ENCODE measurements at places on chromosomes 4 and X.

- DNase-seq = no peak
Measured at GRCh38 chr4:79083406-79084010, 144.3 kb upstream of the PAQR3 start.

DNA sequence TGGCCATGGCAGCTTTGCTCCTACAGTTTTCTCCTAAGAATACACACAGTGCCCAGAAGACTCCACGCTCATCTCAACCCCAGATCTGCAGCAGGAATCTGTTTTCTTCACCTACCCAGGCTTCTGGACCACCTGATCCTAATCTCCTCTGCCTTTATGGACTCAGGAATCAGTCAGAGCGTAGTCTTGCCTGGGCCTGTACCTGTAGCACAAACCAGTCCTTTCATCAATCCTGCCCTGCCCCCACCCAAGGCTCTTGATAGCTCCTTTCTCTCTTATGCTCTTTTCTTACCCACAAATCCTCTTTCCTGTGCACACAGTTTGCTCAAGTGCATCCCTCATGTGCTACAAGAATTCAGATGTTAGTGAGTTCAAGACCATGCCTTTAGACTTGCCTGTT is 89.7 kb downstream of the ZNF718 start:
- DNase-seq = no peak

GRCh38 chr4:127601029-127601428 is 31.7 kb upstream of the INTU start:
- no peak for DNase-seq

- DNase-seq = no peak
Measured at GRCh38 chr4:168769416-168769815, 240.6 kb downstream of the CBR4 start.

DNA sequence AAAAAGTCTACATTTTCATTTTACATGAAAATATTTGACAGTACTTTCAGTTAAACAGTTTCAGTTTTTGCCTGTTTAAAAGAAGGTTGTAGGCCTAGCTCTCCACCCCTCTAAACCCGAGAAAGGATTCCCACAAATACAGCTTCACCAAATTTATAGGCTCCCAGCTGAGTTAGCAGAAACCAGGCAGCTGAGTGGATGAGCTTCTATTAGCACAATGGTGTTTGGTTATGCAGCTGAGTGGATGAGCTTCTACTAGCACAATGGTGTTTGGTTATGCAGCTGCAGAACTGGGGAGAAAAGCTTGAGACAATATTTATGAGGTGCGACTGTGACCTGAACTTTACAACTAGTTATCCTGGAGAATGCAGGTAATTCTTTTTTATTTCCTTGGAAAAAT is 36.6 kb upstream of the PAQR3 start:
- no peak for DNase-seq

- DNase-seq = no peak
Measured at GRCh38 chr4:85737254-85737653, 262.3 kb downstream of the ARHGAP24 start.

GRCh38 chr4:15002659-15003400 is 549 bp downstream of the CPEB2 start:
- DNase-seq = peak; percentile 70

DNA sequence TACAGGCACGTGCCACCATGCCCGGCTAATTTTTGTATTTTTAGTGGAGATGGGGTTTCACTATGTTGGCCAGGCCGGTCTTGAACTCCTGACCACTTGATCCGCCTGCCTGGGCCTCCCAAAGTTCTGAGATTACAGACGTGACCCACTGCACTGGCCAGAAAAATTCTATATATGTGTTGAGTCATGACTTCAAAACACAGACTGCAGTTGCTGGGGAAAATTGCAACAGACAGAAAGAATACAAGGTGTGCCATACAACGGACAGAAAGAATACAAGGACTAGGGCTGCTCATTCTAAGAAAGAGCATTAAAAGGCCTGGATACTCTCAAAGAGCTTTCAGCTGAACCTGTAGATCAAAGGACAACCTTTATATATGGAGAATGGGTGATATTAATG is 109.6 kb upstream of the ACSL4 start:
- no peak for DNase-seq

DNA sequence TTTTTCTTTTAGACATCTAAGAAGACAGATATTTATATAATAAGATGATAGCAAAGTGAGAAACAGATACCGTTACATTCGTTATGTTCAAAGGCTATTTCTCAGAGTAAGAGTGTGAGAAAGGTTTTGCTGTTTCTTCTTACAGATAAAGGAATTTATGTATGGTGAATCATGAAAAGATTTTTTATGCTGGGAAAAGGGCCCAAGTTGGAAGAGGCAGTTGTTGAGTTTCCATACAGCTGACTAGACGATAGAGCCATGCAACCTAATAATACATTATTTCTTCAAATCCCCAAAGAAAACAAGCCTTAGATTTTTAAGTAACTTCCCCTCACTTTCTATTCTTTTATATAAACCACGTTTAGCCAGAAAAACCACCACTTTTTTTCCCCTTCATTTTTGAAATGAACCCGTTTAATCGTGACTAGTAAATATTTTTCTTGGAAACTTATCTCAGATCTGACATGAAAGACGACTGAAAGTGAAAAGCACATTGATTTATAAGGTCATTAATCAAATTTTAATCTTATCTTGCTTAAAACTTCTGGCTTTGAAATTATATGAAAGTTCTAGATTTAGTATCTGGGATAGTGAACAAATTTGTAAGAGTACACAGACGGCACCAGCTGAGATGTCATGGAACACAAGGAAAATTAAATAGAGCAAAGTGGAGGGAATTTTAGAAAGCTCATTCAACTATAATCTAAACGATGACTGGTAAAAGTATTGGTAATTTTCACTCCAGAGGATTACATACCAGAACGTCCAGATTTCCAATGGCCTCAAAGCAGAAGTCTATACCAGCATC is 10.9 kb downstream of the ADH6 start:
- no peak for DNase-seq

DNA sequence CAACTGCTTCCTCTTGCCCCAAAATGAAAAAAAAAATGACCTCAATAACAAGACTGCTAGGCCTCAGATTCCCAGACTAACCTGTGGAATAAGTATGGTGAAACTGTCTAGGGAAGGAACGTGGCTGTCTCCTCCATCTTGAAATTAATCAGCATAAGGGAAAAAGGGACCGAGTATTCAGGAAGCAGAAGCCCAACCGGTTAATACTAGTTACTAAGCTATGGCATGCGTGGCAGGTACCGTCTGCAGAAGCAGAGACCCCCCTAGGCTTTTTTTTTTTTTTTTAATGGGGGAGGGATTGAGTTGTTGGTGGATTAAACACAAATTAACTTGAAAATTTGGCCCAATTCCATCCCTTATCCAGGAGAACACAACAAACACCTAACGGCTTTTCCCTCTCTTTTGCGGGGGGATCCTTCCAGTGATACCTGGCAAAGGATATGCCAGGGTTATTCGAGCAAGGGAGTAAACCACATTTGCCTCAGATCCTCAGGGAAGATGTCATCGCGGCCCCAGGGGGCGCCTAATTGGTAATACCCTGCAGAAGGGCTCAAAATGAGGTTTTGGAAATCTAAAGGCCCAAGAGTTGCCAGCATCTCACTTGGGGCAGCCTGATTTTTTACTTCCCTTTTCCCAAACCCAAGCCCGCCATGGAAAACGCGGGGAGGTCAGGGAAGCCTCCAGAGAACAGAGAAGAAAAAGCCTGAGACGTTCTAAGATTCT is 893 bp downstream of the RLIM start:
- DNase-seq = peak; percentile 2

- DNase-seq = no peak
Measured at GRCh38 chr4:40427128-40427527, 92.0 kb downstream of the CHRNA9 start.

GRCh38 chrX:43000121-43000520 is 222.2 kb upstream of the PPP1R2C start:
- DNase-seq = no peak

DNA sequence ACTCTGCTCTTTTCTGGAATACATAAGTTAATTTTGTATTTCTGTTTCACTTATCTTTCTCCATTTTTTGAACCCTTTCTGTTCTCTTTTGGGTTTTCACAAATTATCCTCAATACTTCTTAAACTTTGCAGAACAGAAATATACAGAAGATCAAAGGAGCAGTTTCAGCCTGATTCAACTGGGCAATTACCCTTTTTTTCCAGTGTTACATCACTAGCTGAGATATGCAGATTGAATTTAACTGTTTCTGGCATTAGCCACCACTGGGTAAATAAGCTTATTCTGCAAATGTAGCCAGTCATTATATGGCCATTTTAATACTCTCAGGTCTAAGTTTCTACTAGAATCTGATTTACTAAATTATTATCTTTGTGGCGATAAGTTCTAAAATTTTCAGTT is 66.9 kb upstream of the GRID2 start:
- DNase-seq = no peak

DNA sequence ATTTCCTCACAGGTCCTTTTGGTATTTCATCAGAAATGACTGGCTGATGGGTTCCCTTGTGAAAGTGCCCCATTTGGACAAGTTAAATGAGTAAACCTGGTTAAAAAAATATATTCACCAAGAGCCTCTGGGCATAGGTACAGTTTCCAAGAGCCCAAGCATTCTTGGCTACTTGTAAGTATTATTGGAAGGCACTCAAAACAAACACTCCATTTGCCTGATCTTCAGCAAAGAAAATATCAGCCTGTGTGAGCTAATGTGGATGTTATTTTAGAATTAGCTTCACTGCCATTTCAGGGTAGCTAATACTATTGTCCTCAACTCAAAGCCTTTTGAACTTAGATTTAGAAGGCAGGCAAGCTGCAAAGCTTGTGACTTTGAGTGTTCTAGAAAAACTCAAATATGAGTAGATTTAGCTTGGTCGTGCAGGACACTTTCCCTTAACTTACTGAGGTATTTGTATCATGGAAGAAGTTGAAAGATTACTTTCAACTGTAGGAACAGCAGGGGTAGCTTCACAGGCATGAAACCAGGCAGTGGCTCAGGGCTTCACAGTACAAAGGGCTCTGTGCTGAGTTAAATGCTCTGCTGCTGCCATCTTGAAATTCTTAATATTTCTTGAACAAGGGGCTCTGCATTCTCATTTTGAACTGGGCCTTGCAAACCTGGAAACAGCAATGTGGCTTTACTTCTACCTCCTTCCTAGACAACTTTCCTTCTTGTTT is 177.2 kb downstream of the AMELX start:
- no peak for DNase-seq

- no peak for DNase-seq
Measured at GRCh38 chr4:188876881-188877280, 737.6 kb downstream of the TRIML1 start.

GRCh38 chr4:32932156-32932555 is 2212.0 kb downstream of the PCDH7 start:
- DNase-seq = no peak

DNA sequence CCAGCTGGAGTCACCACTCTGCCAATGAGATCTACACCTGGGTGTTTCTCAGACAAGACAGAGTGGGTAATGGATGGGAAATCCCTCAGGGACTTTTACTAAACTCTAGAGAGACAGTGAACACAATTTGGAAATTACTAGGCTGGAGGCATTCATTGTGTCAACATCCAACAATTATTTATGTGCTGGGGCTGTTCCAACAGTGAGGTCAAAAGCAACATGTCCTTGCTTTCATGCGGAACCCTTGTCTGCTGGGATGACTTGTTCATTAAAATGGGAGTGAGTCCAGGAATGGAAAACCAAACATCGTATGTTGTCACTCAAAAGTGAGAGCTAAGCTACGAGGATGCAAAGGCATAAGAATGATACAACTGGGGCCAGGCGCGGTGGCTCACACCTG is 54.0 kb downstream of the DRD5 start:
- no peak for DNase-seq

GRCh38 chr4:19224820-19225219 is 1026.9 kb upstream of the SLIT2 start:
- no peak for DNase-seq

- no peak for DNase-seq
Measured at GRCh38 chr4:158824425-158825274, 55.8 kb downstream of the FNIP2 start.

- no peak for DNase-seq
Measured at GRCh38 chr4:42566835-42567234, 90.1 kb downstream of the ATP8A1 start.

DNA sequence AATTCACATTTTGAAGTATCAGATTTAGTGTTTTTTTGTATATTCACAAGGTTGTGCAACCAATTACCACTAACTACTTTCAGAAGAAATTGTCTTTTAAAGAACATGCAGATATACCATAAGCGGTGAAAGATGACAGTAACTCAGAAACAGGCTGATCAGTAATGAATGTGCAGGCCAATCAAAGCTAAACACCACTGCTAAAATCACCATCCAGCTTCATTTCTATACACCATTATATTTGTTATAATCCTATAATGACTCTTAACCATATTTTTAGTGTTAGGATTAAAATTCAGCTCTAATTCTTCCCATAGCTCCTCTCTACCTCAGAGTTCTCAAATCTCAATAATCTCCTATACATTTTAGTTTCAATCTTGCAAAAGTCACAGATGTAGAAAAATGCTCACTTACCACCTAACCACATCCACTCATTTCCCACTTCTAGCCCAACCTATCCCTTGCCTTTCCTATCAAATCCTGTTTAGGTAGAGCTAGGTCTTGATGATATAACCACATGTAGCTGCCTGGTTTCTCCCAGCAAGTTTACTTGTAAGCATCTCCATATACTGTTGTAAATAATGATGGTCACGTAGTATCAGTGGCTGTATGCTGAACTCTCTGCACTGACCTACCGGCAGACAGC is 16.6 kb downstream of the COQ2 start:
- DNase-seq = no peak

DNA sequence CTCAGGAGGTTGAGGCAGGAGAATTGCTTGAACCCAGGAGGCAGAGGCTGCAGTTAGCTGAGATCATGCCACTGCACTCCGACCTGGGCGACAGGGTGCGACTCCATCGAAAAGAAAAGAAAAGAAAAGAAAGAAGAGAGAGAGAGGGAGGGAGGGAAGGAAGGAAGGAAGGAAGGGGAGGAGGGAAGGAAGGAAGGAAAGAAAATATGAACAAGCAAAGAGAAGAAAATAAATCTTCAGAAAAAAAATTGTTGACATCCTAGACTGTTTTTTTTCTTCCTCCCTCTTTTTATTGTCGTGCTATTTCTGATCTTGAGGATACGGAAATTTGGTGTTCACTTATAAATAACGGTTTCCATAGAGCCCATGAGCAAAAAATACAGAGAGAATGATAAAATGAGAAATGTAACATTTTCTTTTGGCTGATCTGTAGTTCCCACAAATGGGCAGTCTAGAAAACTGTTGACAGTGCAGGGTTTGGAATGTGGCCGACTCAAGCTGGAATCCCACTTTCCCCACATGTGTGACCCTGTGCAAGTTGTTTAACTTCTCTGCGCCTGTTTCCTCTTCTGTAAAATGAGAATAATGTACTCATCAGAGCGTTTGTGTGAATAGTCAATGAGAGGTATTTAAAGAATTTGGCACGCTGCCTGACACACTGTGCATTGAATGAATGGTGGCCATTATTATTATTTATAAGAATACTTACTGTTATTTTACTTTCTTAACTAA is 19.4 kb downstream of the SORBS2 start:
- no peak for DNase-seq

DNA sequence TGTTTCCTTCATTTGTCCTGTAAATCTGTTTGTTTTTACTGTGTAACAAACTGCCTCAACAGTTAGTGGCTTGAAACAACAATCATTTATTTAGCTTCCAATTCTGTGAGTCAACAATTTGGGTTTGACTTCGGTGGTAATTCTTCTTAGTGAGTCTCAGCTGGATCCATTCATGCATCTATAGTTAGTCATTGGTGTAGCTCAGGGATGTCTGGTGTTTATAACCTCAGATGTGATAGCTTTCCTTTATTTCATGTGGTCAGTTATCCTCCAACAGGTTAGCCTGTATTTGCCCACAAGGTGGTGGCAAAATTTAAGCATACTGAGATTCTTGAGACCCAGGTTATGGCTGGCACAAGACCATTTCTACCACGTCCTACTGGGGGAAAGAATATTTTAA is 1267.2 kb downstream of the RAPGEF2 start:
- no peak for DNase-seq

All from nephron progenitor cell (in vitro differentiated cells).